ENCODE measurements at places on chromosomes 5 and 9. TPM values are rescaled to one million over a fixed set of nuclear protein-coding genes. Genes with fewer than 3 reads are reported as not detected.

GNA14 gene
- 0.21 TPM for total RNA-seq

CCNO gene
- total RNA-seq = 0.14 TPM

CA9 gene
- 2.4 TPM for total RNA-seq

ANKRD18A gene
- 3.7 TPM for total RNA-seq

SH3TC2 gene
- total RNA-seq = 1.3 TPM

CTXN3 gene
- not detected for total RNA-seq

PCDHGA7 gene
- 1.2 TPM for total RNA-seq

CYSRT1 gene
- total RNA-seq = 5.8 TPM

SPATA31E1 gene
- not detected for total RNA-seq

GLRA1 gene
- total RNA-seq = not detected

QRFP gene
- not detected for total RNA-seq

PROB1 gene
- total RNA-seq = 42.5 TPM

NEUROG1 gene
- total RNA-seq = not detected

SLC45A2 gene
- total RNA-seq = 0.85 TPM

FOXD4L3 gene
- 0.21 TPM for total RNA-seq

PRLR gene
- 0.06 TPM for total RNA-seq

ARL10 gene
- total RNA-seq = 29.5 TPM

PLPP7 gene
- total RNA-seq = 50.3 TPM

ANKRD34B gene
- total RNA-seq = not detected

FST gene
- total RNA-seq = 17.1 TPM

F2RL1 gene
- total RNA-seq = not detected

INSL6 gene
- not detected for total RNA-seq

OBP2B gene
- total RNA-seq = not detected

MELK gene
- total RNA-seq = 17.4 TPM

PCDHA7 gene
- total RNA-seq = 1.2 TPM

WNT8A gene
- total RNA-seq = not detected

TGFBI gene
- 9.0 TPM for total RNA-seq

GARIN3 gene
- total RNA-seq = not detected
